ENCODE measurements at places on chromosomes 4 and X. TPM values are rescaled to one million over a fixed set of nuclear protein-coding genes. Genes with fewer than 3 reads are reported as not detected.

Gene AFM
- total RNA-seq, result not detected

Gene RTL3
- total RNA-seq, result not detected

Gene GNRHR
- not detected for total RNA-seq

Gene SPANXB1
- not detected for total RNA-seq

Gene PPEF2
- 0.13 TPM for total RNA-seq

Gene SHROOM3
- total RNA-seq, result 1.3 TPM

Gene FDCSP
- not detected for total RNA-seq

Gene IL2
- total RNA-seq, result not detected

Gene CYBB
- 4.5 TPM for total RNA-seq
